Activated CD4-positive, CD25-positive, alpha-beta regulatory T cell (primary cell): ENCODE measurements at places on chromosomes 7 and 10.

GRCh38 chr10:123377883-123378282 lies 223.7 kb downstream of the BUB3 start:
- DNase-seq: no peak

GRCh38 chr10:43226851-43227845 lies 39.7 kb downstream of the RASGEF1A start:
- DNase-seq: no peak

DNA sequence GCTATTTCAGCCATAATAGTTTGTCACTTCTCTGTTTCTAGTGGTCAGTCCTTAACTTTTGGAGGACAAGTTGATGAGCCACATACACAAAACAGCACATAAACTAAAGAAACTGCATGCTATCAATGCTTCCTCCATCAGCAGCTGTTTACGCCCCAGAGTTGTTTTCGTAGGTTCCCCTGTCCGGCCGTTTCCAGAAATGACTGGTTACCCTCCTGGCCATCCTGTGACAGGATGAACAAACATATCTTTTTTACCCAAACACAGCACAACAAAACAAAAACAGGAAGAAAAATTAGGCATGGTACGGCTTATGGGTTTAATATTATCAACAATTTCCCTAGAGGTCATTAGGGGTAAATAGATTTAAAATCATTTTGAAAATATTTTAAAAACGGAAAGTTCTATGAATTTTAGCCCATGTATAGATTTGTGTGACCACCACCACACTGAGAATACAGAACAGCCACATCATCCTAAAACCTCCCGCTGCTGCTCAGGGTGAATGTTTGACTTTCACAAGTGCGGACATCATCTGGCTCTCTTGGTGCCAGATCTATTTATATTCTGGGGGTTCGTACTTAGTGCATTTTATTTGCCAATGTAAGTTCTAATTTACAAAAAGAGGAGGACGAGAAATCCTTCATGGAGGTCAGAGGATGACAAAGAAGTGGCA lies 74.8 kb downstream of the HIPK2 start:
- DNase-seq: no peak

- DNase-seq: no peak
Measured at GRCh38 chr10:119483839-119484238, 58.7 kb downstream of the RGS10 start.

DNA sequence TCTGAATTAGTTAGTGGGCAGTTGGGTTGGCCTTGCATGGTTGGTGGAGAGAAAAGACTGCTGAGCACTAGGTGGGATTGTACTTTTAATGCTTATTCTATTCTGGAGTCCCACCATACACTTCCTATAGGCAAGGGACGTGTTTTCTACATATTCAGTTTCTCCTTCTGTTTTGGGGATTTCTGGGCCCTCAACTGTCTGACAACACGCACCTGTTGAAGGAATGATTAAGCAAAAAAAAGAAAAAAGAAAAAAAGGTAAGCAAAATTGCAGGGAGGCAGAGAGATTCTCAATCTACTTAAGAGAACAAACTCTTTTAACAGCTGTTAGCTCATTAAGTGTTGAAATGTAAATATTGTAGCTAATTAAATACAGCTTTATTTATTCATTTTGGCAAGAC lies 541.3 kb downstream of the CALN1 start:
- DNase-seq: no peak

DNA sequence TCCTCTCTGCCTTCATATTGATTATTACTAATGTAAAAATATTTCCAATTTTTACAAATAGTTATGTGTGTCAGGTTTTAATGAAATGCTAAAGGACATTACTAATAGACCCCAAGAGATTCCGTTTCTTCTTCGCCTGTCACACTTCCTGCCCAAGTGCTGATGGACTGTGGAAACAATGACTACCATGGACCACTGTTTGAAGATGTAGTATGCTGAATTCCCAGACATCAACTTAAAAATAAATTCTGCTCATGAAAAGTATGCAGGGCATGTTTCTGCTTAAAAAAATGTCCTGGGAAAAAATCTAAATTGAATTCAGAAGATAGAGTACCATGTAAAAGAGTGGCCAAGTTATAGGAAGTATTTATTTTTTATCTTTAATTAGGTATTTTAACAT lies 52.1 kb downstream of the ST7 start:
- no peak for DNase-seq

- DNase-seq: no peak
Measured at GRCh38 chr7:81162771-81163525, 244.1 kb upstream of the SEMA3C start.

DNA sequence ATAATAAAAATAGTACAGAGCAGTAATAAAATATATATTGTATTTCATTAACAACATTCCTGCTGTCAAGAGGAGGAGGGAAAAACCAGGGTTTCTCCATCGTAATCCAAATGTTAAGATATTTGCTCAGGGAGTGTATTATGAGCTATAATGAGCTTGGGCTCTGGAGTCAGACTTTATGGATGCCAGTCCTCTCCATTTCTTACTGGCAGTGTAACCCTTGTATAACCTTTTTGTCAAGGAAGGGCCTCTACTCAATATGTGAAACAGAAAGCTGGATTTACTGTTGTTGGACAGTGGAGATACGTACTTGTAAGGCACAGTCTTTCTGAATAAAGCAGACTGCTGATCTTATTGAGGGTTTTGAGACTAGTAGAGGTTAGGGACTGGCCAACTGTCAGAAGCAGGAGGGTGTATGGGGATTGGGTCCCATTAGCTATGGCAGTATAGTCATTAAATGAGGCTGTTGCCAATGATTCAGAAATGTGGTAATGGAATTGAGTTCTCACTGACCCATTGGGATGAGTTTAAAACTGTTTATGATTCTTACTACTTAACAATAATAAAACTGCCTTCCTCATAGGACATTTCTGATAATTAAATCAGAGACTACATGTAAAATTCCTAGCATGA lies 56.5 kb downstream of the ZNF277 start:
- DNase-seq: no peak

DNA sequence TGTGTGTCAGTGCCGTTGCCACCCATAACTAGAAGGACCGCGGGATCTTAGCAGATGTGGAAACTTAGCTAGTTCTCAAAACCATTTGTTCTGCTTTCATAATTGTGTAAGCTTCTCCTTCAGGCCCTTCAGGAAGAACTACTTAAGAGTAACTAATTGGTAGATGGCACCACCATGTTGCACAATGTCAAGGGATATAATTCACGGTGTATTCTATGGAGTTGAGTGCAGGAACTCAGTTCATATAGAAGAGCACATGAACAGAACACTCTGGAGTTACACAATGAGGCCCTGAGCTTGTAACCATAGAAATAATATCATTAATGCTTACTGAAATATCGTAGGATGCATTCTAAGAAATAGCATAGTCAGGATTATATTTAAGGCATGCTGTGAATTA lies 126.5 kb upstream of the GAD2 start:
- no peak for DNase-seq
